ENCODE measurements at places on chromosomes 16 and 17. TPM values are rescaled to one million over a fixed set of nuclear protein-coding genes. Genes with fewer than 3 reads are reported as not detected.

- DNase-seq: no peak
Observed at GRCh38 chr17:21297026-21297520, 12.6 kb downstream of the MAP2K3 start.

DNA sequence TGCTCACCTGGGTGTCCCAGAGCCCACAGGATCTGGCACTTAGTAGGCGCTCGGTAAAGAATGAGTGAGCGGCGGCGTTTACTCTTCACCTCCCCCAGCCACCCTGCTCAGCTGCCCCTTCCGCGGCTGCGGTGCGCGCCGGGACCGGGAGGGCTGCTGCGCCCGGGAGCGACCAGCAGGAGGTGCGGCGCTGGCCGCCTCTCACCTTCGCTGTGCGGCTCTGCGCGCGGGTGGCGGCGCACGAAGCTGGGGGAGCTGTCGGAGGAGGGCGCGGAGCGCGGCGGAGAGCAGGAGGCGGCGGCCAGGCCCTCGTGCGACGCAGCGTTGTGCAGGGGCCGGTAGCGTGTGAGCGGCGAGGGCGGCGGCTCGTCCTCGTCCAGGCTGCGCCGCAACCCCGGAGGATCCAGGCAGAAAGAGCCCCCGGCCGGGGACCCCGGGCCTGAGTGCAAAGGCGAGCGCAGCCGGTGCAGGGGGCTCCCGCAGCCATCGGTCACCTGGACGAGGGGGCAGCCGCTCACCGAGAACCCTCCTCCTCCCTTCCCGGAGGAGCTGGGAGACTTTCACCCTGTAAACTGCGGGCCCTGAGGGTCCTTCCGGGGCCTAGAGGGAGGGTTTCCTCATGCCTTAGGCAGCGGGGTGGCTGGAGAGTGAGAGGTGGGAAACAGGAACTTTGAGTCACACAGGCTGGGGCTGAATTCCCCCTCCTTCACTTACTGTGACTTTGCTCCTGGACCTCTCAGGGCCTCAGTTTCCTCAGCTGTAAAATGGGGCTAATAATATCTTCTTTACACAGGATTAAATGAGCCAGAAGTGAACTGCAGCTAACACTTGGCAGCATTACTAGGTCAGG, 12.5 kb downstream of the SAMD14 start:
- DNase-seq: peak; percentile 41

The MT2A gene
- total RNA-seq: 21.8 TPM

DNA sequence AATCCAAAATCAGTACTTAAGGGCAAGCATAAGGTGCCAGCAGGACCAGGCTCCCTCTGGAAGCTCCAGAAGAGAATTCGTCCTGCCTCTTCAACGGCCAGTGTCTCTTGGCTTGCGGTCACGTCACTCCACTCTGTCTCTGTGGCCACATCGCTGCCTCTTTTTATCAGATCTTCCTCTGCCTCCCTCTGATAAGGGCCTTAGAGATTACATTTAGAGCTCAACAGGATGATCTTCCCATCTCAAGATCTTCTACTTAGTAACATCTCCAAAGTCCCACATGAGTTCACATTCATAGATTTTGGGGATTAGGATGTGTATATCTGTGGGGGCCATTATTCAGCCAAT, 16.9 kb downstream of the MPG start:
- no peak for DNase-seq

The PGP gene
- 12.9 TPM for total RNA-seq

All from hematopoietic multipotent progenitor cell (in vitro differentiated cells).